Kidney (tissue), 22 donors: ENCODE measurements at places on chromosomes 2 and 18.

DNA sequence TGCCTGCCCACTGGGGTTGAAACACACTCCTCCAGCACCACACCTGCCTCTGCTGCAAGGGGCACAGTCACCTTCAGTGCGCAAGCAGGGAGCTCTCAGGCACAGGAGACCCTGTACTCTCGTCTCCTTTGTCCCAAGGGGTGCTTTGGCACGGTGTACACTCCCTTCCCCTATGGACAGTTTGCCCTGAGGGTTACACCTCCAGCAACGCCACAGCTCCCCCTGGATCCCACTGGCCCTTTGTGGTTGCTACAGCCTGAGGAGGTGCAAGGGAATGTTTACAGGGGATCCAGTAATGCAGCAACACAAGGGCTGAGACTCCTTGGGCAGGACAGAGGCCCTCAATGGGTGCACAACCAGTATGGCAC, 45.2 kb upstream of the FAM117B start:
- no peak overlapping the region for H3K27ac ChIP-seq
- no peak for DNase-seq
- H3K4me3 ChIP-seq, result no peak overlapping the region
- no peaks in the 10 kb centered on the region for H3K4me1 ChIP-seq

- H3K36me3 ChIP-seq, result no peaks in the 10 kb centered on the region
- H3K4me3 ChIP-seq, result no peak overlapping the region
- no peaks in the 10 kb centered on the region for H3K27me3 ChIP-seq
Measured at GRCh38 chr18:37307181-37307580, 258.4 kb downstream of the CELF4 start.

DNA sequence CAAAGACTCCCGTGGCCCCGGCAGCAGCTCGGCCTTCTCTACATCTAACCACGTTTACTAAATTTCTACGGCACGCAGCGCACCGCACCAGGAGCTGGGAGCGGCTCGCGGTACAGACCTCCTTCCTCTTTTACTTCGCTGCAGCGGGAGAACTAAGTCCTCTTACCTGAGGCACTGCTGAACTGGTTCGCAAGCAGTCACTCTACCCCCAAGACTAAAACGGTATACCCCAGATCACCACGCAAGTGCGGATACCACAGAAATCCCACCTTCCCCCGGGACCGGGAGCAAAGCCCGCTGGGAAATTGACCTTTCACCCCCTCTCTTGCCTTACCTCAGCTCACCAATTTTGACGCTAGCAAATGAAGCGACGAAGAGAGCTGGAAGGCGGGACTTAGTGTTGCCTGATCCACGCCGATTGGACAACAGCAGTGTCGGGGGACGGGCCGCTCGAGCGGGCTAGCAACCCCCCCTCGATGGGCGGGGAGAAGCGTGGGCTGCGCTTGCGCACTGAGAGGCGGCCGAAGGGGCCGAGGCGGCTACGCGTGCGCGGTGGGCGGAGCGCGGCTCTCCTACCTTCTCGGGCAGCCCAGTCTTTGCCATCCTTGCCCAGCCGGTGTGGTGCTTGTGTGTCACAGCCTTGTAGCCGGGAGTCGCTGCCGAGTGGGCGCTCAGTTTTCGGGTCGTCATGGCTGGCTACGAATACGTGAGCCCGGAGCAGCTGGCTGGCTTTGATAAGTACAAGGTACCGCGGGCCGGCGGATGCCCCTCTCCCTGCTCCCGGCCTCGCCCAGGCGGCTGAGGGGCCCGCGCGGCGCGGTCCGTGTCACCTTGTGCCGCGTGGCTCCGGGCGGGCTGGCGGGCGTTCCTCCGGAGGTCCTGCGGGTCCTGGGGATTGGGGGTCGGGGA, at the start of gene SELENOI:
TSS of gene SELENOI (plus strand) at position 599 of the 909 bp plus-strand sequence. CDS start at position 689, 90 bp downstream.
- H3K36me3 ChIP-seq, result no peaks in the 10 kb centered on the region
- peak; percentile 100 for DNase-seq
- H3K27me3 ChIP-seq, result no peaks in the 10 kb centered on the region
- H3K27ac ChIP-seq, result peak within 1 kb of the TSS; percentile 97

DNA sequence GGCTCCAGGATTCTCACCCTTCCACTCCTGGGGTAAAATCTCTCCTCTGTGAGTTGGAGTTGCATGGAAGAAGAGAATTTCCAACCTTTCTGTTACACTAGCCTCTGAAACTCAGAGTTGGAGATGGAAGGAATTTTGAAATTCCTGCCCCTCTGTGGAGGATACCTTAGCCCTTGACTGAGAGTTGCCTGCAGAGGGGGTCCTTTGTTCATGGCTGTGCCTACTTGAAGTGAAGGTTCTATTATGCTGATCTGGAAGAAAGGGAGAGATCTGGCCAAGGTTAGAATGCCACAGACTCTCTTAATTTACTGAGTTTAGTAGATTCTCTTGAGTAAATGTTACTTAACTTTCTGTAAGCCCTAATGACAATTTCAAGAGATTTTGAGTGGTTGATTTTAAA, 626.6 kb upstream of the GYPC start:
- no peak for DNase-seq
- H3K36me3 ChIP-seq, result no peaks in the 10 kb centered on the region
- no peak overlapping the region for H3K27ac ChIP-seq
- no peaks in the 10 kb centered on the region for H3K4me1 ChIP-seq
- no peak overlapping the region for H3K4me3 ChIP-seq
- H3K27me3 ChIP-seq, result no peaks in the 10 kb centered on the region

DNA sequence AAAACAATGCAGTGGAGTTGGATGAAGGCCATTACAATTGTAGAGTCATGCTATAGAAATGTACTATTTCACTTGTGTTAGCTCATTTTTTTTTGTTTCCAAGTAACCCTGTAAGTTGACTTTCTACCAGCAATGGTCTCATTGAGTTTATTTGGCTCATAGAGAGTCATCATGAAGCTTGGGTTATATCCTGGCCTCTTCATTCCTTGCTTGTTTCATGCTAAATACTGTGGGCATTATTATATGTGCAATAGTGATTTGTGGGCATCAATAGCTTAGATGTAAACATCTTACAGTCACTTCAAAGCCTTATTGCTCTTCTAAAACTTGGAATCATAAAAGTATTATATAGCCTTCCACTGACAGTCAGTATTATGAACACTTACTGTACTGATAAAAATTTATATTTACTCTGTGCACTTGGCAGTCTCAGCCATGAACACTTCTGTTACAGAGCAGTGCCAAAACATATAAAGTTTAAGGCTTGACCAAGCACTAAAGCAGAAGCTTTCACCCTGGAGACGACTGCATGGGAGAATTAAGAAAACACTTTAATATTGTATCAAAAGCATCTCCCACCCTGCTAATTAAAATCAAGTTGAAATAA, 751.2 kb downstream of the SATB2 start:
- no peak overlapping the region for H3K4me3 ChIP-seq
- no peak for DNase-seq
- H3K27ac ChIP-seq, result no peak overlapping the region
- no peaks in the 10 kb centered on the region for H3K36me3 ChIP-seq
- no peaks in the 10 kb centered on the region for H3K27me3 ChIP-seq

DNA sequence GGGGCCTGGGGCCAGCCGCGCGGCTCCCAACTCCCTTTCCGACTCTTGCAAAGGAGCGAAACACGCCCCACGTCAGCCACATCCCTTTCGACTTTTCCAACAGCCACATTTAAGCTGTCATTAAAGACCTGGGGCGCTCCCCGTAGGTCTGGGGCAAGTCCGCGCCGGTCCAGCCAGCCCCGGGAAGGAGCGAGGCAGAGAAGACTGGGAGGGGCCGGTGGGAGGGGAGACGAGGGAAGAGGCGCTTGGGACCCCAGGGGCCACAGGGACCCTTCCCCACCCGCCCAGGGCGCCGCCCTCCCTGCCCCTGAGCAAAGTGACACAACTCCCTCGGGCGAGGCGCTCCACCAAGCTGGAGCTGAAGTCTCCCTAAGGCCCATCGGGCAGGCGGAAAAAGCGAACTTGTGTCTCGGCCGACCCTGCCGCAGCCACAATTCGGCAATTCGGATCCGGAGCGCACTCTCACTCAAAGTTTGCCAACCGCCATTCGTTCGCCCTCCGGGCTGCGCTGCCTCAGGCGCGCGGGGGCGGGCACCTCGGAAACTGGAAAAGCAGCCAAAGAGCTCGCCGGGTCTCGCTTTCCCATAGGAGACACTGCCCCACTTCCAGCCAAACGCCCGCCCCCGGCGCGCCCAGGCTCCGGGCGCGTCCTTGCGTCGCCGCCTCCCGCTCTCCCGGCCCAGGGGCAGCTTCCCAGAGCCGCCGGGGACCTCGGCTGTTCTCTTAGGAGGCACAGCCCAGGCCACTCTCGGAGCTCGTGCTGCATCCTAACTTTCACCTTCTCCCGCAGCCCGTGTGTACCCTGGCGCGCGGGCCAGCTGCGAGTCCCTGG, 1.1 kb upstream of the KCTD1 start:
- peaks cover 20% of the 10 kb centered on the region for H3K4me1 ChIP-seq
- peak overlapping the region; percentile 9 for H3K4me3 ChIP-seq
- peak; percentile 87 for DNase-seq

- peak overlapping the region; percentile 73 for H3K4me3 ChIP-seq
- no peaks in the 10 kb centered on the region for H3K36me3 ChIP-seq
- peaks cover 5% of the 10 kb centered on the region for H3K4me1 ChIP-seq
- H3K27ac ChIP-seq, result peak overlapping the region; percentile 97
- no peak for DNase-seq
Measured at GRCh38 chr2:27212626-27213471, 781 bp upstream of the SLC5A6 start.

DNA sequence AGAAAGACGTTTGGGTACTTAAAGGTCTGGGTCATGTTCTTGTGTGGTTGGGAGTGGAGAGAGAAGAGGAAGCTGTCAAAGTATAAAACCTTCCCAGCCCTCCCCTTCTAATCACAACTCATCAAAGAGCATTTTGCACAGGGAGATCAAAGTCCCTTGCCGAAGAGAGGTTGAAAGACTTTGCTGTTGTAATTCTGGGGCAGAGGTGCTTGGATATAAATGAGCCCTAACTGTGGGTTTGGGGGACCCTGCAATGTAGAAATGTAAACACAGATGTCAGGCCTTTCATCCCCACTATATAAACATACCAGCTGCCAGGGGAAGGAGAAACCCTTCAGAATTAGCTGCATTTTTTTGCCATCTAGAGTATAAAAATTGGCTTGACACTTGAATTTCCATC, 182.1 kb downstream of the ETAA1 start:
- H3K36me3 ChIP-seq, result no peaks in the 10 kb centered on the region
- no peak for DNase-seq
- H3K27me3 ChIP-seq, result no peaks in the 10 kb centered on the region

GRCh38 chr2:16321872-16322271, 343.8 kb downstream of the CYRIA start:
- H3K4me3 ChIP-seq, result no peak overlapping the region
- no peak for DNase-seq
- no peak overlapping the region for H3K27ac ChIP-seq
- no peaks in the 10 kb centered on the region for H3K4me1 ChIP-seq
- H3K27me3 ChIP-seq, result no peaks in the 10 kb centered on the region

- H3K4me1 ChIP-seq, result no peaks in the 10 kb centered on the region
- H3K27ac ChIP-seq, result no peak overlapping the region
- H3K4me3 ChIP-seq, result no peak overlapping the region
- H3K27me3 ChIP-seq, result no peaks in the 10 kb centered on the region
- H3K36me3 ChIP-seq, result peaks cover under 1% of the 10 kb centered on the region
- DNase-seq, result no peak
Measured at GRCh38 chr2:44207102-44207501, 38.4 kb downstream of the PPM1B start.

GRCh38 chr18:8049147-8049546, 482.0 kb downstream of the PTPRM start:
- no peak overlapping the region for H3K4me3 ChIP-seq
- no peaks in the 10 kb centered on the region for H3K4me1 ChIP-seq
- no peak for DNase-seq
- no peak overlapping the region for H3K27ac ChIP-seq
- no peaks in the 10 kb centered on the region for H3K27me3 ChIP-seq
- no peaks in the 10 kb centered on the region for H3K36me3 ChIP-seq

GRCh38 chr2:5140347-5140746, 551.8 kb upstream of the SOX11 start:
- H3K4me3 ChIP-seq, result no peak overlapping the region
- H3K36me3 ChIP-seq, result no peaks in the 10 kb centered on the region
- DNase-seq, result no peak
- no peak overlapping the region for H3K27ac ChIP-seq

GRCh38 chr2:149004836-149005235, 33.7 kb upstream of the LYPD6B start:
- H3K27ac ChIP-seq, result no peak overlapping the region
- no peaks in the 10 kb centered on the region for H3K27me3 ChIP-seq
- DNase-seq, result no peak
- H3K36me3 ChIP-seq, result no peaks in the 10 kb centered on the region
- no peaks in the 10 kb centered on the region for H3K4me1 ChIP-seq
- no peak overlapping the region for H3K4me3 ChIP-seq

DNA sequence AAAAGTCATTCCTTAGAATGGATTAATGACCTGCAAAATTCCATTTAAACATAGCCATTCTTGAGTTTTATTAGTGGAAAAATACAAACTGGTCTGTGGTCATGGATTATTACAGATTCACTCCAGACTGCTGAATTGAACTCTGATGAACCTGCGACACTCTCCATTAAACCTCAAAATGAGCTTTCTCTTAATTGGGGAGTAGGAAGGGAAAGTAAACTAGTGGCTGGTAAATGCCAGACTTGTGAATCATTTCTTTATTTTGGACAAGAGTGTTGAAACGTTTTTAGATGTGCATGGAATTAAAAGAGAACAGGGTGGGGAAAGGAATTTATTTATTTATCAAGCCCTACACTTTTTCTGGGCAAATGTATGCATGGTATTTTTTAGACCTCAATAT, 321.2 kb upstream of the FANCL start:
- no peaks in the 10 kb centered on the region for H3K27me3 ChIP-seq
- no peaks in the 10 kb centered on the region for H3K36me3 ChIP-seq
- no peak for DNase-seq
- H3K27ac ChIP-seq, result no peak overlapping the region
- H3K4me1 ChIP-seq, result no peaks in the 10 kb centered on the region

- DNase-seq, result peak; percentile 83
- no peak overlapping the region for H3K27ac ChIP-seq
- no peak overlapping the region for H3K4me3 ChIP-seq
- H3K36me3 ChIP-seq, result no peaks in the 10 kb centered on the region
- H3K27me3 ChIP-seq, result no peaks in the 10 kb centered on the region
- H3K4me1 ChIP-seq, result peaks cover 7% of the 10 kb centered on the region
Measured at GRCh38 chr2:240916571-240917008, 10.5 kb downstream of the CROCC2 start.

DNA sequence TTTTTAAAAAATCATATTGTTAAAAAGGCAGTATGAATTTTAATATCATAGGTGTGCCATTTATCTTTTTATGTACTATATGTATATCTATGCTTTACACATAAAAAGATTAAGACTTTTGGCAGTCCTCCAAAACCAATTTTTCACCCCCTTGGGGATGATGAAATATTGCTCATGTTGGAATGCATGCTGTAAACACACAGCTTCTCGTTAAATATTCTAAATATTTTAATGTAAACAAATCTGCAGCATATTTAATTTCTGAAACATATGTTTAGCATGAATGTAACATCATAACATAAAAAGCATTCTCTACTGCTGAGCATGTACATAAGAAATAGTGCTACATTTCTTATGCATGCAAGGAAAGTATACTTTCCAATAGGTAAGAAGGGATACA, 484.3 kb upstream of the LRATD1 start:
- peak; percentile 11 for DNase-seq
- no peak overlapping the region for H3K4me3 ChIP-seq
- no peak overlapping the region for H3K27ac ChIP-seq
- H3K36me3 ChIP-seq, result no peaks in the 10 kb centered on the region

- no peak for DNase-seq
- no peaks in the 10 kb centered on the region for H3K27me3 ChIP-seq
- H3K36me3 ChIP-seq, result no peaks in the 10 kb centered on the region
- H3K4me1 ChIP-seq, result no peaks in the 10 kb centered on the region
- H3K27ac ChIP-seq, result no peak overlapping the region
Measured at GRCh38 chr18:3051718-3052410, 38.9 kb upstream of the LPIN2 start.

GRCh38 chr2:43724728-43725526, 48.7 kb upstream of the C1GALT1C1L start:
- no peaks in the 10 kb centered on the region for H3K27me3 ChIP-seq
- H3K27ac ChIP-seq, result no peak overlapping the region
- no peaks in the 10 kb centered on the region for H3K36me3 ChIP-seq
- DNase-seq, result no peak
- no peak overlapping the region for H3K4me3 ChIP-seq
- H3K4me1 ChIP-seq, result no peaks in the 10 kb centered on the region
